ENCODE measurements at places on chromosomes 5 and 9. TPM values are rescaled to one million over a fixed set of nuclear protein-coding genes. Genes with fewer than 3 reads are reported as not detected.

GPR150 gene
- 0.78 TPM for total RNA-seq

TMEM215 gene
- 0.42 TPM for total RNA-seq

PCDHGB4 gene
- total RNA-seq: 0.82 TPM

SPDL1 gene
- 41.6 TPM for total RNA-seq

TTC39B gene
- 5.4 TPM for total RNA-seq

DAPK1 gene
- 466 TPM for total RNA-seq

All from motor neuron (in vitro differentiated cells).